ENCODE measurements at places on chromosomes 13 and 19.

DNA sequence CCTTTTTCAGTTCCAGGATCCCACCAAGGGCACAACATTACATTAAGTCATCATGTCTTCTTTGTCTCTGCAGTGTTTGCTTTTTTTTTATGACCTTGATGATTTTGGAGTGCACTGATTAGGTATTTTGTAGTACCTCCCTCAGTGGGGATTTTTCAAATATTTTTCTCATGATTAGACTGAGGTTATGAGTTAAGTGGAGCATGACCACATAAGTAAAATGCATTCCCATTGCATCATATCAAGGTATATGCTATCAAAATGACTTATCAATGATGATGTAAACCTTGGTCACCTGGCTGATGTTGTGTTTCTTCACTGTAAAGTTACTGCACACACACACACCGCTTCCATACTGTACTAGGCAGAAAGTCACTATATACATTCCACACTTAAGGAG is 96.7 kb upstream of the TRPC4 start:
- no peak for DNase-seq

DNA sequence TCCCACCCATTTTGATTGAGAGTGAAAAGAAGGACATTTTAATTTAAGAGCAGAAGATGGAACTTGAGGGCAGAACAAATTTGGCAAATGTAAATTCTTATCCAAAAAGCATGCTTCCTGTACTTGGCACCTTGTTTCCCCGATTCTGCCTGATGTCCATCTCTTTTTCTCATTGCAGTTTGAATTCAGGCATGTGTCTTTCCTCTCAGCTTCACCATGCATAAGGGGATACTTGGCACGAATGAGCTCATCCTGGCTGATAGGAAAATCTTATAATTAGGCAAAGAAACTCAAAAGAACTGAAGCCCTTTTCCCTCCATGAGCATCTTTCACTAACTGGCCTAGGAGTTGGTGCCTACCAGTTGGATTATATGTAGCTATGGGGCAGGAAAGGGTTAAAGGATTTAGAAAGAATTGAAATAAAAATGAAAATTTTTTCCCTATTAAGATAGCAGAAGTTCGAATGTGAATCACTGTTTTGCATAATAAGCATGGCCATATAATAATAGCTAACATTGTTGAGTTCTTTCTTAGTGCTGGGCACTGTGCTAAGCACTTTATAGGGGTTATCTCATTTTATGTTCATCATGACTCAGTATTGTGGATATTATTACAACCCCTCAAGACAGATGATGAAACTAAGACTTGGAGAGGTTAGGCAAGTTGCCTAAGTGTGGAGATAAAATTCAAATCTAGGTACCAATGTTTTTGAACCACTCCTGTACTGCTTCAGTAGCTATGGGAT is 386.6 kb downstream of the KCNRG start:
- peak; percentile 84 for DNase-seq

DNA sequence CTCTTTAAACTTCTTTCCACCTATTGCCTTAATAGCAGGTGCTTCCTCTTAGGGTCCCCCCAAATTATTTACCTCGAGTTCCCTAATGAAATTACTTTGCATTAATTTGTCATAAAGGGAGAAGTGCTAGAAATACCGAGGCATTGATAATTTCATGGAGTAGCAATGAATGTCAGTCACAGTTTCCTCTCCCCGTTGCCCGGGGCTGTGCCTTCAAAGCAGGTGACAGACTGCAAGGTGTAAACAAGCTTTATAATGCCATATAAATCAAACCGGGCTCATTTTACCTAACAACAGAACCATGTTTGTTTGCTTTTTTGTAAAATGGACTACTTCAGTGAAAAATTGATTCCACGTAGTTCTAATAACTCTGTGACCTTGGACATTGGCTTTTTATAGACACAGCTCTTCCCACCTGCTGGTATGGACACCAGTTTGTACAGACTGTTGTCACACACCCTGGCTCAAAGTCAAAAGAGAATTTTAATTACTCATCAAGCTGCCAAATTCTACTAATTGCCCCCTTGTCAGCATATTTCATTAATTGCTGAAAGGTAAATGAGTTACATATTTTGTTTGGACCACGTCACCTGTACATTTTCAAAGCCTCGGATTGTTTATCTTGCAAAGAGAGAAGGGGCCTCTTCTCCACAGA is 171.1 kb downstream of the STK24 start:
- no peak for DNase-seq

GRCh38 chr13:25037057-25037813 is 58.7 kb upstream of the PABPC3 start:
- peak; percentile 24 for DNase-seq

- peak; percentile 84 for DNase-seq
These were observed 2.9 kb downstream of the CEBPG start for GRCh38 chr19:33376423-33376822.

GRCh38 chr13:19586904-19587634 is 25.7 kb upstream of the TPTE2 start:
- DNase-seq = peak; percentile 41

- DNase-seq = no peak
These were observed 14.2 kb upstream of the SLC15A1 start for GRCh38 chr13:98766697-98767096.

GRCh38 chr13:34410678-34411077 is 531.4 kb upstream of the NBEA start:
- peak; percentile 56 for DNase-seq

DNA sequence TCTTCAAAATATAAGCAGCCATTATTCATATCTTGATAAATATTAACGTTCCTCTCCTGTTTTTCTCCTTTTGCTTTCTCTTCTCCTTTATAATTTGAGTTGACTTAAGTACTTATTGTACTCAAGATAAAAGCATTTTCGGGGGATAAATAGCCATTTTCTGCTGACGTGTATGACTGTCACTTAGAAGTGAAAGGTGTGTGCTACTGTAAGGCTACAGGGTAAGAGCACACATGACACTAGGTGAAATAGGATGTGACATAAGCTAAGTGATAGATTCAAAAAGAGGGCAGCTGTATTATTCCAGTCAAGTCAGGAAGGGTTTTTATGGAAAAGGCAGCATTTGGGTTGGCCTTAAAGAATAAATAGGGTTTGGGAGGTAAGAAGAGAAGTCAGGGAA is 128.5 kb downstream of the GPC6 start:
- no peak for DNase-seq

GRCh38 chr19:9060564-9061340 is 26.1 kb upstream of the OR1M1 start:
- peak; percentile 21 for DNase-seq

DNA sequence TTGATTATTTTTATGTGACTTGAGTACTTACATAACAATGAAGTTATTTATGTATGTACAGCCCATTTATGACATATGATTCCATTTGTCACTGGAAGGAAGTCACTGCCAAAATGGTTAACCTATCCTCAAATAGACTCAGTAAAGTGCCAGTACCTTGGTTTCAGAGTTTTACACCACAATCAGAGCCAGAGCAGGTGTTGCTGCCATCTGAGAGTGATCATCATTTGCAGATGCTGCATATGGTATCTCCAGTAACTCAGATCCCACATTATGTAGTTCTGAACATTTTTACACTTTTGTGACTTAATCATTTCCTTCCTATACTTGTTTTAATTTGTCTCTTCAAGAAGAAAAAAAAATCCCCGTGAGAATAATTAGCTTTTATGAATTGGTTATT is 313.3 kb downstream of the HS6ST3 start:
- DNase-seq = no peak

- DNase-seq = no peak
These were observed 17.6 kb upstream of the COG6 start for GRCh38 chr13:39637890-39638289.

GRCh38 chr13:39353988-39354387 is 249.0 kb downstream of the LHFPL6 start:
- peak; percentile 78 for DNase-seq

DNA sequence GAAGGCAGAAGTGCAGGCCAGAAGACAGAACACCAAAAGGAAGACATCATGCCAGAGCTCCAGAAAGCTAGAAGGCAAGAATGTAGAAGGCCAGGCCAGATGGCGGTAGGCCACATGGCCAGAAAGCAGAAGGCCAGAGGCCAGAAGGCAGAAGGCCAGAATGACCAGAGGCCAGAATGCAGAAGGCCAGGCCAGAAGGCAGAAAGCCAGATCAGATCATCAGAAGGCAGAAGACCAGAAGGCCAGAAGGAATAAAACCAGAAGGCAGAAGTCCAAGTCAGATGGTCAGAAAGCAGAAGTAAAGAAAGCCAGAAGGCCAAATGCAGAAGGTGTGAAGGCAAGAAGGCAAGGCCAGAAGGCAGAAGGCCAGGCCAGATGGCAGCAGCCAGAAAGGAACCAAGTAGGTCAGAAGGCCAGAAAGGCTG is 185.0 kb downstream of the TUBA3C start:
- DNase-seq = no peak

- DNase-seq = no peak
These were observed 194.3 kb downstream of the DLEU7 start for GRCh38 chr13:50649211-50649610.

DNA sequence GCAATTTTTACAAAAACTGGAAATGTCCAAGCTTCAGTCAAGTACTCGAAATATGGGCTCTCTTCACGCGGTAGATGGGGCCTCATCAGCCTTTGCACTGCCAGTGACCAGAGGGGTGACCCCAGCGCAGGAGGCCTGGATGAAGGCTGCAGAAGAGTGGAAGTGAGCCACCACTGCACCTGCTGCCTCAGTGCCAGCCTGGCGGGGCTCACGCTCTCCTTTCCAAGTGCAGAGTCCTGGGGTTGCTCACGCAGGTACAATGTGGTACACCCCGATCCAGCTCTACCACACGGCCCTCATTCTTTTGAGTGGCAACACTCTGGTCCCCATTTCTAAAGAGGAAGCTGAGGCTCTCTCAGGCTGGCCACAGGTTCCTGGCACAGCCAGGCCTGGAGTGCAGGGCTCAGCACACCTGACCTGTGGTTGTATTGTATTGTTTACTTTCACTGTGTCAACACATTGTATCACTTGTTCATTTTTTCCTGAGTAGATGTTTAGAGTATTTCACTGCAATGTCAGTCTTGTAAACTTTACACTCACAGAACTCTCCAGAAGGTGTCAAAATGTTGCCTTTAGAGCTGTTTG is 97.3 kb upstream of the SOX1 start:
- no peak for DNase-seq

DNA sequence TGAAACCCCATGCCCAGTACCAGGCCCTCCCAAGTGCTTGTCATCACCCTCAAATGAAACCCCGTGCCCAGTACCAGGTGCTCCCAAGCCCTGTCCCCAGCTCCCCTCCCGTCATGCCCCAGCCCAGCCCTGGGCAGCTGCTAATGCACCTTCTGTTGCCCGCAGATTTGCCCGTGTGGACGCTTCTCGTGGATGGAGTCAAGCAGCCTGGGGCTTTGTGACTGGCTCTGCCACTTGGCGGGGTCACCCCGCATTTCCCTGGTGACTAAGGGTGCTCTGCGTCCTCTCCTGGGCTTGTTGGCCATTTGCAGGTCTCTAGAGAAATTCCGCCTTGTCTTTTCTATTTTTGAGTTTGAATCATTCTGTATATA is 82.7 kb downstream of the ATP11A start:
- DNase-seq = no peak

- DNase-seq = no peak
These were observed 4.4 kb downstream of the HAS1 start for GRCh38 chr19:51719251-51719988.

DNA sequence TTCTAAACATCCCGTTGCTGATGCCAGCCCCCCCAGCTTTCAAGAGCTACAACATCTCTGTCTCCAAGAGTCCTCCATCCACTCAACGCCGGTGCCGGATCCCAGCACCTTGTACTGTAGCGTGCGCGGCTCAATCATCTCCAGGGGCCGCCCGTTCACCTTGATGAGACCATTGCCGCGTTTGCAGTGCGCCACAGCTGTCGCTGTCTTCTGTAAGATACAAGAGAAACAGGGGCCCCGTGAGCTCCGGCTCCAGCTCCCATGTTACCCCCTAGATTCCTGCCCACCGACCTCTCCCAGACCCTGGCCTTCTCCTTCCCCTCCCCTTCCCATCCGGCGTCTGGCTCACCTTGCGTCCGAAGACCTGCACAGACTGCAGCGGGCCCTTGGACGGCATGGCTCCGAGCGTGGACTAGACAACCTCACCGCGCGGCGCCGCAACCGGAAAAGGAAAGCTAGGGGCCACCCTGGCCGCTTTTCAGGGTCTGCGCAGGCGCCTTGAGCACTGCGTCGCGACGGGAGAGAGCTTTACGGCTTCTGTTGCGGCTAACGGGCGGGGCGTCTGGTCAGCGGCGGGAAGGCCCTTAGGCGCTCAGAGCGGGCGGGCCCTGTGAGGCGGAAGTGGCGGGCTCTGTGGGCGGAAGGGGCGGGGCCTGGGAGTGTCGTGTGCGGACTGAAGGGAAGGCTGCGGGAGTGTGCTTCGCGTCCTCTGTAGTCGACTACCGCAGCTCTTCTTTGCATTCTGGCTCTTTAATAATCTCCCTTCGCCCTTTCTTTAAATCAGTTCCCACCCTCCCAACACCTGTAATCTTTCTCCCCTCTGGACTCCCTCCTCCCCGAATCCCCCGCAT is at the start of gene RPS16:
Gene RPS16, minus strand, starts transcription at position 451 of the 851 bp plus-strand sequence. Its CDS starts 54 bp downstream, at position 397.
- DNase-seq = peak; percentile 89

- no peak for DNase-seq
These were observed 160.0 kb upstream of the ATXN8OS start for GRCh38 chr13:69947582-69947981.

DNA sequence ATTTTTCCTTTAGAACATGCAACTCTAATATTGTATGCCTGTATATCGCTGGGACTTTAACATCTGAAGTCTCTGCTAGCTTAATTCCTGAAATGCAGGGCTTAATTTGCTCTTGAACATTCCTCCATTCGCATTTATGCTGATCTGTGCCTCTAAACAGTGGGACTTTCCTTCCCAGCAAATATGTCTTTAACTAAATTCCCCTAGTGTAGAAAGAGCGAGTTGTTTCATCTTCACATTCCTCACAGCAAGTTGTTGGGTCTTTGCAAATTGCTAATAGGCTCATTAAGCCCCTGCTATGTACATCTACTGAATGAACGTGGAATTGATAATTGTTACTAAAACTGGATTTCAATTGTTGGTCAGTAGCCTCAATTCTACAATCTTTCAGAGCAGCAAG is 118.4 kb upstream of the OBI1 start:
- no peak for DNase-seq

- no peak for DNase-seq
These were observed 172.0 kb downstream of the DLEU7 start for GRCh38 chr13:50671497-50671850.

GRCh38 chr13:97528518-97528917 is 94.5 kb downstream of the RAP2A start:
- DNase-seq = no peak
